ENCODE measurements at places on chromosomes 4 and X.
A peak's percentile ranks its signal among the peaks of the same experiment; 100 is the strongest.

DNA sequence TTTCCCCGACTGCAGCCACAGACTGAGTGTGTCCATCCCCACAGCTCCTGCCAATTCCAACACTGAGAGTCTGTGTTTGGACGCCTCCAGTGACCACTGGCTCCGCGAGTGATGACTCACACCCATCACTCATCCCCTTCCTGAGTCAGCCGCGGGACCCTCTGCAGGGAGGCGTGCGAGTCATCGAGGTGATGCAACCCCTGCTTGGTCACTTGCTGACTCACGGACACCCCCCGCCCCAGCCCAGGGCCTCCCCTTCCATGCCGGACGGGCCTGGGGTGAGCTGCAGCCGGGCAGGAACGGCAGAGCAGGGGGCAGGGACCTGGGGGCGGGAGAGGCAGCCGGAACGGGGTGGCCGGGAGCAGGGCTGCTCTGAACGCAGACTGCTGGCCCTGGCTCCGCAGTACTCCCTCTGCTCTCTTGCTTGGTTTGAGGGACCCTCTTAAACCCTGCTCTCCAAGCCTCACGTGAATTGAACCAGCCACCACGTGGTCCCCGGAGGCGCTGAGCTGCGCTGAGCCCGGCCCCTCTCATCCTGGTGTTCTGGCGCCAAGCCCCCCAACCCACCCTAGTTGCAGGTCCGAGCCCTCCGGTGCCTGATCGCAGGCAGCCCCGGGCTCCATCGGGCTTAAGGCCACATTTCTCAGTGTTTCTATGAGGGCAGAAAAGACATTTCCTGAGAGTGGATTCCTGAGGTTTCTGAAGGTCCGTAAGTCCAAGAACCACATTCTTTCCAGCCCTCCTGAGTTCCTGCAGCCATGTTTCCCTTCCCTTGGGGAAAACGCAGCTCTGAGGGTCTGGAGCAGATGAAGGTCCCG, 32.4 kb downstream of the FGFRL1 start:
- no peak for DNase-seq

DNA sequence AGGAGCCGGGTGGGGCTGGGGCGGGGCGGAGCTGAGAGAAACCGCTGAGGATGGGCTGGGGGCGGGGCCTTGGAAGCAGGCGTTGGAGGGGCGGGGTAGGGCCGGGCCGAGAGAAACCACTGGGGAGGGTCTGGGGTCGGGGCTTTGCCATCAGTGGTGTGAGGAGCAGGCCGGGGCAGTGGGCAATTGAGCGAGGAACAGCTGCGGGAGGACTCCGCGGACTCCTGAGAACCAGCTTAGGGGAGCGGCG, 1.3 kb upstream of the EOLA2 start:
- no peak for DNase-seq

- DNase-seq = no peak
These were observed 39.1 kb downstream of the TMEM164 start for GRCh38 chrX:110041980-110042379.

GRCh38 chr4:140071806-140072205, 82.2 kb downstream of the MAML3 start:
- peak; percentile 75 for DNase-seq

DNA sequence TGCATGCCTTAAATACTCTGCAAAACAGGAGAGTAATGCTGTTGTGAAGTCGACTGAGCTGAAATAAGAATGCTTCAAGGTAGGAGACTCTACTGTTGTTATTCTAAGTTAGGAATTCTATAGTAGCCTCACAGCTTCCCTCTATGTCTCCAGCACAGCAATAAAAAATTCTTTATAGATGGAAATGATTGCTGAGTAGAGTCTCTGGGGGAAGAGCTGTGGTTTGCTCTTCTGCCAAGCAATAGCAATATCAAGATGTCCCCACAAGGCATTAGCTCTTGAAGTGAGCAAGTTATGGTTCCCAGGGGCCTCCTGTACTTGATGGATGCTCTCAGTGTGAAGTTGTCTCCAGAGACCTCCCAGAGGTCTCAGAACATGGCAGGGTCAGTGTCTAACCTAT, 880.6 kb upstream of the FRG1 start:
- no peak for DNase-seq

DNA sequence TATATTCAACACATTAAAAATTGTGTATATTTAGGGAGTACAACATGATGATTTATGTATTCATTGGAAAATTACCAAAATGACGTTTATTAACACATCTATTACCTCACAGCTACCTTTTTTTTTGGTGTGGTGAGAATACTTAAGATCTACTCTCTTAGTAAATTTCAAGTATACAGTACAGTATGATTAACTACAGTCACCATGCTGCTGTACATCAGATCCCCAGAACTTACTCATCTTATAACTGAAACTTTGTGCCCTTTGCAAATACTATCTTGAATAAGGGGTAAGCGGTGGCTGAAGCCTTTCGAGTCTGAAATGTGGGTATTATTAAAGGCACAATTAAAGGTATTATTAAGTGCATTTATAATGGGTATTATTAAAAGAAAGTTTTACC, 976 bp downstream of the PHKA1 start:
- DNase-seq = no peak

GRCh38 chr4:18440527-18441202, 419.1 kb upstream of the LCORL start:
- DNase-seq = no peak

DNA sequence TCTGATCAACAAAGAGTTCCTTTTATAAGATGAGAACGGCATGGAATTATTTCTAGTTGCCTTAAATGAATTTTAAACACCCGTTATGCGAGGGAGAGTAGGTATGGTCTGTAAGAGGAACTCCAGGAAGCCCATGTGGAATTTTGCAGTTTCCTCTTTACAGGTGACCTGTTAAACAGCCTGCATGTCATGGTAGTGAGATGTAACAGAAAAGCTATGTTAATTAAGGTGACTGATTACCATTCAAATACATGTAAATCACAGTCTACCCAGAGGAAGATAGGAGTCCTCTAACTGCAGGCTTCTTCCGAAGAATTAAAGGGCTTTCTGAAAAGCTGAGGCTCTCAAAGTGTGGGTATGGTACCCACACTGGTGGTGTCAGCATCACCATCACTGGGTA, 163.6 kb downstream of the CBR4 start:
- no peak for DNase-seq

GRCh38 chr4:105461621-105462382, 12.1 kb downstream of the PPA2 start:
- no peak for DNase-seq

DNA sequence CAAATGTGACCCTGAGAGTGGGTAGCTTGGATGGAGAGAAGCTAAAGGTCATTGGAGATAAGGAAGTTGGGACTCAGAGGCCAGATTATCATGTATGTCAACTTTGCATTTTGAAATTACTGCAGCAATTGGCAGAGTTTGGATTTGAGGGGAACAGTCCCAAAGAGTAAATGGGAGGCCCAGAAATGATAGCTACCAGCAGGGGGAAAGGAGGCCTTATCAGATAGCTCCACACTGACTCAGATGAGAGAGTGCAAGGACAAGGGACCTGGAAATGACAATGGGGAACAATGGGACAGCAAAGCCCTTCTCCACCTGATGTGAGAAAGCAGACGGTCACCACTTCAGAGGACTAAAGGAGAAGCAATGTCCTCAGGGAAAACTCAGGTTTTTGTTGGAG, 201.5 kb upstream of the JADE1 start:
- DNase-seq = no peak

GRCh38 chr4:167100120-167100519, 134.2 kb downstream of the SPOCK3 start:
- DNase-seq = no peak

GRCh38 chr4:42543762-42544161, 113.1 kb downstream of the ATP8A1 start:
- DNase-seq = no peak

GRCh38 chr4:176784816-176785215, 7.9 kb downstream of the VEGFC start:
- DNase-seq = no peak

Measured in stimulated activated CD4-positive, alpha-beta T cell treated with anti-CD3 and anti-CD28 coated beads, Interleukin-4, amount 100 ng/mL, for 4 hours (primary cell).